ENCODE measurements at places on chromosomes 3 and 15.

- H3K27ac ChIP-seq, result no peak overlapping the region
- no peaks in the 10 kb centered on the region for H3K27me3 ChIP-seq
- DNase-seq, result no peak
- H3K36me3 ChIP-seq, result no peaks in the 10 kb centered on the region
- H3K4me1 ChIP-seq, result peaks cover 14% of the 10 kb centered on the region
- H3K4me3 ChIP-seq, result no peak overlapping the region
Measured at GRCh38 chr3:106135451-106136160, 266.8 kb upstream of the CBLB start.

- no peak for DNase-seq
- H3K27me3 ChIP-seq, result no peaks in the 10 kb centered on the region
- H3K27ac ChIP-seq, result no peak overlapping the region
- no peak overlapping the region for H3K4me3 ChIP-seq
- no peaks in the 10 kb centered on the region for H3K4me1 ChIP-seq
Measured at GRCh38 chr15:69395991-69396390, 18.2 kb upstream of the KIF23 start.

- no peaks in the 10 kb centered on the region for H3K27me3 ChIP-seq
- H3K27ac ChIP-seq, result no peak overlapping the region
- H3K36me3 ChIP-seq, result no peaks in the 10 kb centered on the region
- no peak for DNase-seq
- no peaks in the 10 kb centered on the region for H3K4me1 ChIP-seq
- H3K4me3 ChIP-seq, result no peak overlapping the region
Measured at GRCh38 chr3:55755516-55756205, 268.6 kb upstream of the WNT5A start.

DNA sequence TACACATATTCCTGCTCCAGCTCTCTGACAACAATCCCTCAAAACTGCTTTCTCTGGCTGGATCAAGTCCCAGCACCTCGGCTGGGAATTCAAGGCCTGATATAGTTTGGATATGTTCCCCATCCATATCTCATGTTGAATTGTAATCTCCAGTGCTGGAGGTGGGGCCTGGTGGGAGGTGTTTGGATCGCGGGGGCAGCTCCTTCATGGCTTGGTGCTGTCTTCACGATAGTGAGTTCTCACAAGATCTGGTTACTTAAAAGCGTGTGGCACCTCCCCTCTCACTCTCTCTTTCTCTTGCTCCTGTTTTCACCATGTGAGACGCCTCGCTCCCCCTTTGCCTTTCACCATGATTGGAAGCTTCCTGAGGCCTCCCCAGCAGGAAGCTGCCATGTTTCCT, 47.4 kb upstream of the SYN2 start:
- no peak for DNase-seq
- no peak overlapping the region for H3K4me3 ChIP-seq
- no peaks in the 10 kb centered on the region for H3K36me3 ChIP-seq
- H3K4me1 ChIP-seq, result peaks cover 9% of the 10 kb centered on the region
- H3K27me3 ChIP-seq, result no peaks in the 10 kb centered on the region

GRCh38 chr3:138260611-138261010, 69.0 kb downstream of the NME9 start:
- H3K4me3 ChIP-seq, result no peak overlapping the region
- H3K4me1 ChIP-seq, result no peaks in the 10 kb centered on the region
- no peaks in the 10 kb centered on the region for H3K27me3 ChIP-seq

DNA sequence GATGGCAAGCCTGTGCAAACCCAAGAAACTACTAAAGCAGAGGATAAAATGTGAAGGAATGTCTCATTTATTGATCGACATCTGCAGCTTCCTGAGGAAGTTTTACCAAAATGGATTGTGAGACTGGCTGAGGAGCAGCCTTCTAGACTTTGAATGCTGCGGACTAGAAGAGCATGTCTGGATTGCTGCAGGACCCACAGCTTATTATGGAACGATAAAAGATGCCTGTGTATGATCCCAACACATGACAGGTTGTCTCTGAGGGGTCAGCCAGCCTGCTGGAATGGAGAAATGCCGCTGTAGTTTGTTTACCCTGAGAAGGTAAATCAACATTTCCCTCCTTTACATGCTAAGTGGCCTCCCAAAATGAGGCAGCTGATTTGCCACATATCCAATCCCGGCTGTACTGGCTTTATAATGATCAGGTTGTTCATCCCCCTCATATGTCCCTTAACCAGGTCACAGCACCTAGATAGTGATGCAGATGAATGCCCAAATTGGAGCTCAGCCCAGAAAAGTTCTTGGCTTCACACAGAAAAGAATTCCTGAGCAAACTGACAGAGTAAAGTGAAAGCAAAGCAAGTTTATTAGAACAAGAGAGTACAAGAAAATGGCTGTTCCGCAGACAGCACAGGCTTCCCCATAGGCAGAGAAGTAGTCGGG, 63.9 kb downstream of the IL12A start:
- H3K4me3 ChIP-seq, result no peak overlapping the region
- H3K36me3 ChIP-seq, result no peaks in the 10 kb centered on the region
- no peaks in the 10 kb centered on the region for H3K27me3 ChIP-seq
- no peak overlapping the region for H3K27ac ChIP-seq

- no peak overlapping the region for H3K27ac ChIP-seq
- no peaks in the 10 kb centered on the region for H3K27me3 ChIP-seq
- H3K36me3 ChIP-seq, result no peaks in the 10 kb centered on the region
- H3K4me1 ChIP-seq, result no peaks in the 10 kb centered on the region
- no peak for DNase-seq
Measured at GRCh38 chr15:82178061-82178460, 84.5 kb downstream of the EFL1 start.
